Left kidney (tissue), 8 donors: ENCODE measurements at places on chromosomes 4 and X.

DNA sequence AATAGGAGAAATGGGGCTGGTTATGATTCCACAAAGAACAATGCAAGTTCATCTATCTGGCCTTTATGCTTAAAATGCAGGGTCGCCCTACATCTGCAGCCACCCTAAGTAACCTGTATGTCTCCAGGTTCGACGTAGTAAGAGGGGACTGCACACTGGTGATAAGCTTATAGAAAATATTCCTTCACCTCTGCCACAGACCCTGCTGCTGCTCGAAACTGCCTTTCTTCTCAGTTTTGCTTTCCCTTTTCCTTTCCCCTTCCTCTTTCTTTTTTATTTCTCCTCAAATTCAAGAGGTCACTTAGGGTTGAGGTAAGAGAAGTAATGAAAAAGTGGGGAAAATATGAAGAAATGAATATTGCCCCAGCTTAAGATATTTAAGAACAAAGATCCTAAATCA, 123.5 kb downstream of the DCHS2 start:
- no peak for DNase-seq

GRCh38 chr4:23945451-23946017, 55.7 kb upstream of the PPARGC1A start:
- DNase-seq, result no peak

- DNase-seq, result no peak
Observed at GRCh38 chrX:39309018-39309635, 507.9 kb downstream of the MID1IP1 start.

DNA sequence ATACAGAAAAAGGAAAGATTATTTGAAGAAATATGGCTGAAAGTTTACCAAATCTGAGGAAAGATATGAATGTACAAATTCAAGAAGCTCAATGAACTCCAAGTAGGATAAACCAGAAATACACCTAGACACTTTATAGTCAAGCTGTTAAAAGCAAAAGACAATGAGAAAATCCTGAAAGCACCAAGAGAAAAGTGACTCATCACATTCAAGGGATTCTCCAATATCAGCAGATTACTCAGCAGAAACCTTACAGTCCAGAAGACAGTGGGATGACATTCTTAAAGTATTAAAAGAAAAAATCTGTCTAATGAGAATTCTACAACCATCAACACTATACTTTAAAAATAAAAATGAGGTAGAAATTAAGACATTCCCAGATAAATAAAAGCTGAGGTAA, 223.8 kb upstream of the ZCCHC13 start:
- DNase-seq, result no peak

DNA sequence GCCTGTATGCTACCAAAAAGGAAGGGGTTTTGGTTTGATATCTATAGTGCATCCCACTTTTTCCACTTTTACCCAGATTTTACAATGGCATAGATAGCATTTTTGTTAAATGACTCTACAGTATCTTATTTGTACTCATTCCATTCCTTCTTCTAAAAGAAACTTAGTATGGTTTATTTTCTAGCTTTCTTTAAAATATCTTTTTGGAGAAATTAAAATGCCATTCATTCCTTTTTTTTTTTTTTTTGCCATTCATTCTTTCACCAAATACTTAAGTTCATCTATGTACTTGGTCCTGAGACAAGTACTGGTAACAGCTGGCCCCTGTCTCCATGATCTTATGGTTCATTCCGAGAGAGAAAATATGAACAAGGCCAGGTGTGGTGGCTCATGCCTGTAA, 49.1 kb downstream of the MID1 start:
- DNase-seq, result no peak

- DNase-seq, result no peak
Observed at GRCh38 chr4:66357316-66357715, 687.0 kb upstream of the EPHA5 start.

DNA sequence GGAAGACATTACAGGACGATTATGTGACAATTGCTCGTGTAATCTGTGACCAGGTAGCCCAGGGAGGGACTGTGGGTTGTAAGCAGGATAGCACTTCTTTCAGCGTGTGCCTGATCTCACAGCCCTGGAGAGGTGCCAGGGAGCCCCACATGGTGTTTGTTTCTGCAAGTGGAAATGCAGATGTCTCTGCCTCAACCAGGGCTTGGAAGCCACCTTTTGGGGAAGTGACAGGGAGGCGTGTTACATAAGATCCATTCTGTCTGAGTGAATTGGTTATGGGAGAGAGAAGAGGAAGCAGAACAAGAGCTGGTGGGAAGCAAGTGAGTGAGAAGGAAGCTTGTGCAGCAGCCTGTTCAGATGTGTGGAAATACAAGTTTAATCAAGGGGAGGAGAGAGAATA, 104.5 kb upstream of the GATB start:
- no peak for DNase-seq

- no peak for DNase-seq
Observed at GRCh38 chrX:104325213-104325585, 70.5 kb upstream of the ESX1 start.
